ENCODE measurements at places on chromosomes 16 and 17. TPM values are rescaled to one million over a fixed set of nuclear protein-coding genes. Genes with fewer than 3 reads are reported as not detected.

Gene STAC2
- 0.08 TPM for polyA plus RNA-seq

Gene SLC4A1
- polyA plus RNA-seq, result not detected

Gene CDK5R1
- 1.4 TPM for polyA plus RNA-seq

- DNase-seq, result no peak
Observed at GRCh38 chr16:73396556-73396955, 348.6 kb upstream of the ZFHX3 start.

- no peak for DNase-seq
Observed at GRCh38 chr16:49645263-49645662, 210.6 kb downstream of the ZNF423 start.

DNA sequence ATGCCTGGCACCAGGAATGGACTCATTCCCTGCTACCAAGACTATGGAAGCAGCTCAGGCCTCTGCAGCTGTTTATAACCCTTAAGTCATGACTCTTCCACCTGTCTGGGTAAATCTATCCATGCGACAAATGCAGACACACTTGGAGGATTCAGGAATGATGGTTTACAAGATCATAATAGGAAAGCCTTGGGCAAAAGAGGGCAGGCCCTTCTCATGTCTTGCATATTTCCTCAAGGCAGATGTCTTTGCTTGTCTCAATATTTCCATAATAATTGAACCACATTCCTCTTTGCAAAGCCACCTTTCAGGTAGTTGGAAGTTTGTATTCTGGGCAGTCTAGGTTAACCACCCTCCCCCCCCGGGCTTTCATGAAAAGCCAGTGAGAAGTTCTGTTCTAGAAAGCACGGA, 884 bp upstream of the JPT1 start:
- DNase-seq, result no peak

DNA sequence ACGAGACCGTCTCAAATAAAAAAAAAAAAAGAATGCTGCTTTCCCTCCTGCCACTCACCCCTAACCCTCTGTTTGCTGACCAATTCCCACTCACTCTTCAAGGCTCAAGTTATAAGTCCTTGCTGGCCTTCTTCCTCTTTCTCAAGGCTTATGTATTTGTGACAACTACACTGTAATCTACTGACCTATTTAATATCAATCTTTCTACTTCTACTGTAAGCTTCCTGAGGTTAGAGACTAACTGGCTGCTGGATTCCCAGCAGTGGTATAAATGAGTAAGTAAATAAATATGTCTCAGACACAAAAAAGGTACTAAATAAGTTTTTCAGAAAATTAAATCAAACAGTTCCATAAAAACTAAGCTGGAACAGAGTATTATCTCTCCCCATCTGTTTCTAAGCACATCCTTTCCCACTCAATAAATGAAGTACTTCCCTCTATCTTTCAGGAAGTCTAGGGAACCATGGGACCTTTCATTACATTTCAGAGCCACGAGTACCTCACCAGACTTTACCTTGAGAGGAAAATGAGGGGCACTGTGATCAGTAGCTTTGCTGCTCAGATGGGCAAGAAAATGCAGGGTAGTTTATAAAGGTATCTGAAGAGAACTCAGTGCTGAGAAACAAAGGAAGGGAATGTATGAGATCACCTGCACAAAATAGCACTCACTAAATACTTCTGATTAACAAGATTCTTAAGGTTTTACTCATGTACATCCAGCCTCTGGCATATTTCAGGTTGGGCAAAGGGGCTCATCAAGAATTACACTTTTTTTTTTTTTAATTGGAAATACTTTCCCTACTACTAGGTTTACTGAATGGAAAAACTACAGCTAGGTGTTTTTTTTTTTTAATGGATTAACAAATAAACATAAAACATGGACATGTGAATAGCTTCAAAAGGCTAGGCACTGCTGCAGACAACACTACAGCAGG, 10.8 kb downstream of the SSH2 start:
- no peak for DNase-seq

GRCh38 chr16:4060009-4060408, 56.2 kb downstream of the ADCY9 start:
- no peak for DNase-seq

- no peak for DNase-seq
Observed at GRCh38 chr17:78697122-78697521, 85.0 kb downstream of the CYTH1 start.

- no peak for DNase-seq
Observed at GRCh38 chr17:27072885-27073284, 221.0 kb upstream of the WSB1 start.

- DNase-seq, result no peak
Observed at GRCh38 chr17:73203135-73203787, 10.4 kb downstream of the COG1 start.

Data from SK-N-SH (cell line).